Fibroblast of pulmonary artery (primary cell): ENCODE measurements at places on chromosomes 12 and 14.
A peak's percentile ranks its signal among the peaks of the same experiment; 100 is the strongest.

DNA sequence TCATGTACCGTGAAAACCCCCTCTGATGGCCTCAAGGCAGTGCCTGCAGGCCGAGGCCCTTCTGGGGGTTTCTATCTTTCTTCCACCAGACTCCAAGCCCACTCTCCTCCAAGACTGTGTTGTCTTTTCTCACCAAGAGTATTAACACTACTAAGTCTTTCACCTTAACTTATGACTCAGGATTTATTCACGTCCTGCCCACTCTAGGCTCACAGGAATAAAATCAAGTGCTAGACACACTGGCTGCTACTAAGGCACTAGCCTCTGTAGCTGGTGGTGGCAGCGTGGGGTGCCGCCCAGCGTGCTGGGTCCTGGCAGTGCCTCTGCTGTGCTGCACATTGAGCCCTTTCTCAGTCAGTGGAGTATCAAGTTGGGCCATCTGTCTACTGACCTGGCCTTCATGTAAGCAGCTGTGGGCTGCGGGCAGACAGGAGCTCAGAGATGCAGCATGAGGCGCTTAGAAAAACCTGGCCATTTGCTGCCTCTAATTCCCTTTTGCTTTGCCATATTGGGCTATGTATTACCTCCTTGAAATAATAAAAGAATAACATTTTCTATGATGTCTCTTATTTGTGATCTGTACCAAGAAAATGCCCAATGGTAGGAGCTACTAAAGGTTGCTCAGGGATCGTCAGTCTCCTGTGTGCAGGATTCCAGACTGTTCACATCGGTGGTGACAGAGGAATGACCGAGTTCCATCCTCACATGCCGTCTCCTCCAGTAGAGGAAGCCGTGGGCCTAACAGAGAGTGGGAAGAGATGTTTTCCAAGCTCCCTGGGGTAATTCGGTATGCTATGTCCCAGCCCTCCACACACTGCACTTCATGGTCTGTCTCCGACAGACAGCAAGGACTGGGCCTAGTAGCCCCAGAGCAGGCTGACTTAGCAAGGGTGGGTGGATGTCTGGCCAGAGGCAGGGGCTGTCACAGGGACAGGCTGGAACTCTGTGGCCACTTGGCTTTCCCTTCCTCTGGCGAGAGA is 39.9 kb downstream of the MAX start:
- DNase-seq: no peak

DNA sequence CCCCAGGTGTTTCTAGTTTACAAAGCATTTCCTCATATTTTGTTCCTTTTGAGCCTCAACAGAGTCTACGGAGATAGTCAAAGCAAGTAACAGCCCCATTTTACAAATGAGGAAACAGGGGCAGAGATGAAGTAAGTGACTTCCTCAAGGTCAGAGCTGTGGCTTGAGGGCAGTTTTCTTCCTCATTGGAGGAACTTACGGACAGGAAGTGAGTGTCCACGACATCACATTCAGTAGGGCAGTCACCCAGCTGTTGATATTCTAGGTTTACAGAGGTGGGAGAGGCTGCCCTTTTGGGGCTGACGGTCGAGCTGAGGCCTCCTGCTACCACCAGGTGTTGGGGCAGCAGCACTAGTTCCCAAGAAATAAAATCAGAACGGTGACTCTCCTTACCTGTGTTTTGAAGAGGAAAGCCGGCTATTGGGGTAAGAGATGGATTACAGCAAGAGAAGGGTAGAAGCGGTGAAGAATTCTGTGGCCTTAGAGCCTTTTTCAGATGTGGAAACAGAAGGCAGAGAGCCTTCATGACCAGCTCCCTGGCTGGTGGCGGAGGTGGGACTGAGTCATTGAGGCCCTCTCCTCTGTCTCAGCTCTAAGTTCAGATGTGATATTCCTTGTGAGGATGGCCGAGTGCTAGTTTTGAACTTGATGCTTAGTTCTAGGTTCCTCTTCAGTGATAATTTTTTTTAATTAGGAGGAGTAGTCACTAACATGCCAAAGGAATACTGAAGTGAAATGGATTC is 41.7 kb downstream of the SUSD6 start:
- DNase-seq: no peak

DNA sequence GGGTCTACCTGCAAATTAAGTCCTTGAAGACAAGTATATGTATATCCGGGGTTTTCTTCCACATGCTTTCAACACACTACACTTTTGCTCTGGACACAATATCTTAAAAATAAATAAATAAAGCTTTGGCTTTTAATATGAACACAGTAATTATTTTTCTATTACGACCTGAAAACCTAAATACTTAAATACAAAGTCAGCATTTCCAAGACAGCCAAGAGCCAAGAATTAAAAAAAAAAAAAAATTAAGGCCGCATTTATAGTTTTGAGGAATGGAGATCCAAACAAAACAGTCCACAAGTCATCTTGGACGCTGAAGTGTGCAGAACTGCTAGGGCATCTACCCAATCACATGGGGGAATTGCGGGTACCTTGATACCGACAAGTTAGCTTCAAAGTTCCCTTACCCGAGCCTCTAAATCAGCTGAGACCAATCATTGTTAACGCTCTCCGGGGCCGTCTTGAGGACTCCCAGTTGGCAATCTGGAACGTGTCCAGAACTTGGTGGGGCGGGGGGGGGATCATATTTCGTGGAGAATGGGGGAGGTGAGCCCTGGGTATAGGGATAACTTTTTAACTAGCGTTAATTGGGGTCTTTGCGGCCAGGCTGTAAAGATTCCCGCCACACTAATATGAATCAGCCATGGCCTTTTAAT is 731 bp upstream of the PCNX4 start:
- peak; percentile 85 for DNase-seq

DNA sequence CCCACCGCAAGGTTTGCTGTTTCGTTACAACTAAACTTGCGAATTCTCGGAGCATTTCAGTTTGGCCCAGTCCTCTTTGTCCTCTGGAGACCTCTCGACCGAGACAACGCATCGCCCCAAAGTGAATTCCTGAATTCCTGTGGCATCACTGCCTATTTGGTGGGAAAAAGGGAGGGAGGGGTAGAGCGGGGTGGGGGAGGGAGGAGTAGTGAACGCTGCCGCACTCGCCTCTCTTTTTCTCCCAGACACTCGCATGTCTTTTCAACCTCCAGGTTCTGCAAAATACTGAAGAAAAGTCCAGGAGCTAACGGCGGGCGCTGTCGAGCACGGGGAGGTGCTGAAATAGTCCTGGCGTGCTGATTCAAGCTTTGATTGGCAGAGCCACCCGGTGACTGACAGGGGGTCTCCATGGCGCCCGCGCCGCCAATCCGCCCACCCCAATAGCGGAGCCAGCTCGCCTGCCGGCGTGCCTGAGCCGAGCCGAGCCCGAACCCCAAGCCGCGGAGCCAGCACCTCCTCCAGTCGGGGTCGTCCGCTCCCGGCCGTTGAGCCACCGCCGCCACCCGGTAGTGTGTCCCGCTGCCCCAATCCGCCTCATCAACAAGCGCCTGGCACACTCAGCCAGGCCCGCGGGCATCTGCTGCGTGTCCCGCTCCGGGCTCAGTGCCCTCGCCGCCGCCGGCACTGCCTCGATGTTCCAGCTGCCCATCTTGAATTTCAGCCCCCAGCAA is at the start of gene SIX6:
Gene SIX6, plus strand, starts transcription at position 440 of the 731 bp plus-strand sequence. Its CDS starts 253 bp downstream, at position 693.
- peak; percentile 14 for DNase-seq

GRCh38 chr14:95263527-95264231 is 56.0 kb downstream of the CLMN start:
- no peak for DNase-seq

DNA sequence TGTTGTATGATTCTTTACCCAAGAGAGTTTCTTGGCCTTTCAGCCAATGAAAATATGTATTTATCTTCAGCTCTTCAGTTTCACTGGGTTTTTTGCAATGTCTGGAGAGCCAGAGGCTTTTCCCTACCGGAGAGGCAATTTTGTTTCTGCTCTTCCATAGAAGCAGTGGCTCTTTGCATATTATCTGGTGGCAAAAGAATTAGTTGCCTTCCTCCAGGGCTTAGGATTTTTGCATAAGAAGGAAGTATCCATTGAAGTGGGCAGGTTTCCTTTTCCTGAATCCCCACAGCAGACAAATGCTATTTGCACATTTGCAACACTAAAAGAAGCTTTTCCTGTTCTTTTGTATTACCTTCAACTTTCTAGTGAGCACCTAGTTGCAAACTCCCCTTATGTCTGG is 75.2 kb downstream of the NTS start:
- no peak for DNase-seq

DNA sequence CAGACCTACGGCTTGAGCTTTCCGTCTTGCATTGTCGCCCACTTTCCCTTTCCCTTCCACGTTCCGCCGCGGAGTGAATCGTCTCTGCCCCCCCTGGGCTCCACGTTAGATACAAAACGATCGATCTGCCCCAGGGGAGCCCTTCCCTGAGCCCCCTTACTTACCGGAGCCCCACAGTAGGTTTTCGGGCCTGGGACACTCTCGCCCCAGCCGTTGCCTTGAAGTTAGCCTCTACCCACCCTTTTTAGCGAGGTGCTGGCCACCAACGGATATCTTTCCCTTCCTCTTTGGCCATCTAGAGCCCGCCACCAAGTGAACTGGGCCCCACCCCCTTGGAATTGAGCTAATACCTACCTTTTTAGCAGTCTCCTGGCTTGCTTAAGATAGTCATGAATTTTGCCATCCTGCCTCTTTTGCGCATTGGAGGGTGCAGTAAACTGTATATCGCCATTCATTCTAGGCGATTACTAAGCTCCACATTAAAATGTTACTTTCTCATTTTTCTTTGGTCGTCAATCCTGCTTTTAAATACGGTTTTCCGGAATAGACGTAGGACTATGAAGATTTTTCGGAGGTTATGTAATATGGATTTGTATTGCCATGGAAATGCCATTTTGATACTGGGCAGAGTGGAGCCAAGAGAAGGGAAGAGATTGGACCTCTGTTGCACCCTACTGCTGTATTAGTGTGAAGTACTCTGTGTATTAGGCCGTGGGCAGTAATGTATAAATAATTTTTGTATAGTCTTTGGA is 764 bp downstream of the RBM25 start:
- peak; percentile 58 for DNase-seq

- DNase-seq: no peak
These were observed 208.0 kb downstream of the SLC41A2 start for GRCh38 chr12:104750061-104750460.

DNA sequence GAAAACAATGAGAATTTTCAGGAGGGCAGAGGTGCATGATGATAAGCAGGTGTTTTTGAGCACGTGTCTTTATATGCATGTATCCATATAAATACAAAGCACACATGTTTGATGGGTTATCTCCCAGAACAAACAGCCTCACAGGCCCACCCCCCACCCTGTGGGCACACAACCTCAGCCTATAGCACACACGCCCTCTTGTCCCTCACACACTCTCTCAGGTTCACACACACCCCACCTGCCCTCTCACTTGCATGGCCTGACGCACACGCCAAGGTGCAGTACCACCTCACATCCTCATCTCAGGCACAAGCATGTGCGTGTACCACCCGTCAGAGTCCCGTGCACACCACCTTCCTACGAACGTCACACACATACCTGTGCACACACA is 8.6 kb upstream of the KRT8 start:
- no peak for DNase-seq

- no peak for DNase-seq
These were observed 302.5 kb upstream of the AMIGO2 start for GRCh38 chr12:47382305-47382704.

GRCh38 chr12:83121897-83122622 is 435.4 kb downstream of the TMTC2 start:
- no peak for DNase-seq

GRCh38 chr14:100534528-100535286 is 52.5 kb downstream of the BEGAIN start:
- no peak for DNase-seq

- DNase-seq: no peak
These were observed 6.1 kb downstream of the CARMIL3 start for GRCh38 chr14:24057867-24058259.

DNA sequence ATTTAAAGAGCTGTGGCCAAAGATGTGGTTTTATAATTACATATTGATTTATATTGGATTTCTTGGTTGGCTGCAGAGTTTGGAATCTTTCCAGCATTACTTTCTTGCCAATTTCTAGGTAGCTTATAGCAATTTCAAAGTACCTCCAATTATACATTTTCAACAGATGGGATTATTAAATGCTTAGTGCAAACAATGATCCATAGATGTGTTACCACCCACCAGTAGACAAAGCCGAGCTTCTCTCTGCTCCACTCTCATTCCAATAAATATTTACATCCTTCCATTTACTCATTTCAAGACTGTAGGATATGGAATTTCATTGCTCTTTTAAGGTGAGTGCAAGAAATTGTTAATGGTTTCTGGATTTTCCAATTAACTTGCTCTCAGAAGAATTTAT is 21.6 kb upstream of the TMCC3 start:
- DNase-seq: no peak

DNA sequence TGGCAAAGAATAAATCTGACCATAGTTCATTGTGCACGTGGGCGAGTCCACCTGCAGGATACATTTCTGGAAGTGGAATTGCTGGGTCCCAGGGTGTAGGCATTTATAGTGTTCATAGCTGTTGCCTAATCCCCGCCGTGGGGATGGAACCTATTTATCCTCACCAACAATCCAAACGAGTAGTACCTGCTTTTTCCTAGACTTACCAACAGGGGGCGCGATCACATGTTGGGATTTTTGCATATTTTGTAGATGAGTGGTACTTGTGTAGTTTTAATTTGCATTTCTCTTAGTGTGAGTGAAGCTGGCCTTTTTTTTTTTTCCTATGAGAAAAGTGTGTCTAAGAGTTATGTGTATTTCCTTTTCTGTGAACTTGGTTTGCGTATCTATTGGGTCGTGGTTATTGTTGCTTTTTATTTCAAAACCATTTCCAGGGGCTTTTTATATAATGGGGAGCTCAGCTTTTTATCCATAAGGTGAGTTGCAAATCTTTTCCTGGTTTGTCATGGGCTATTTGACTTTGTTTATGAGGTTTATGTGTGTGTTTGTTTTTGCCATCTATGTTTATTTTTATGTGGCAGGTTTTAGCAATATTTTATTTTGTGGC is 67.2 kb downstream of the CCDC92 start:
- peak; percentile 89 for DNase-seq

GRCh38 chr14:77040741-77041653 is 12.5 kb upstream of the IRF2BPL start:
- peak; percentile 96 for DNase-seq

DNA sequence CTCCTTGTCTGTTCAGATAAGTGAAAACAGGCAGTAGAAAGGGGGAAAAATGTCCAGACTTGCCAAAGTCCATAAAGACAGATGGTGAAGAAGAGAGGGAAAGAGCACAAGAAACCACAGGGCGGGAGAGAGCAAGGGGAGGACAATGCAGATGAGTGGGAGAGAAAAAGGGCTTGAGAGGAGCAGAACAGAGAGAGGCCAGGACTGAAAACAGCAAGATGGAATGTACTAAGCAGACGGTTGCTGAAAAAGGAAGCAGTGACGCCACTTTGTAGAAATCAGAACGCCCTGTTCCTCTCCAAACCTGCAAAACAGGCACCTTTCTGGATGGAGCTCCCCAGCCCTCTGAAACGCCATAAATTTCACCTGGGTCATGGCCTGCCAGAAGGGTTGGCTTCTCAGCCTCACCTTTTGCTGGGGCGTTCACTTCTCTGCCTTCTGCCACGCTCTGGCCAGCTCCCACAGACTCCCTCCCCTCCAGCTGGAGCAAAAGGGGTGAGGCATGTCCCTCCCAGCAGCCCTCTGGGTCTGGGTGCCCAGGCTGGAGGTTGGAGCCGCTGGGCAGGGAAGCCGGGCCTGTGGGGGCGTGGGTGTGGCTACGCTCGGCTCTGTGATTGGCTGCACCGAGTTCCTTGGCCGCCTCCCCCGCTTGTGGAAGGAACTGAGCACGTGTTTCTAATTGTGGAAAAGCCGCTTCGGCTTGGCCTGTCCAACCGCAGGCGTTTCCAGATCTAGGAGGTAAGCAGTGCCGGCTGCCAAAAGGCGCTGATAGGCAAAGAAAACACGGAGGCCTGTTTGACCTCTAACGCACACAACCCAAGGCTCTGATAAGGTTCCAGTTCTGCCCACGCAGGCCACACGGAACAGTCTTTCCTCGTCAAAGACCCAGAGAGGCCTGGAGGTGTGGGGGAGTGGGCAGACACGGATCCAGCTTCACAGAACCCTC is 29.3 kb downstream of the SLC7A8 start:
- peak; percentile 93 for DNase-seq
